Activated naive CD4-positive, alpha-beta T cell treated with anti-CD3 and anti-CD28 coated beads, Interleukin-2, amount 50 U/mL, for 72 hours (primary cell): ENCODE measurements at places on chromosomes 12 and 14. TPM values are rescaled to one million over a fixed set of nuclear protein-coding genes. Genes with fewer than 3 reads are reported as not detected.

DNA sequence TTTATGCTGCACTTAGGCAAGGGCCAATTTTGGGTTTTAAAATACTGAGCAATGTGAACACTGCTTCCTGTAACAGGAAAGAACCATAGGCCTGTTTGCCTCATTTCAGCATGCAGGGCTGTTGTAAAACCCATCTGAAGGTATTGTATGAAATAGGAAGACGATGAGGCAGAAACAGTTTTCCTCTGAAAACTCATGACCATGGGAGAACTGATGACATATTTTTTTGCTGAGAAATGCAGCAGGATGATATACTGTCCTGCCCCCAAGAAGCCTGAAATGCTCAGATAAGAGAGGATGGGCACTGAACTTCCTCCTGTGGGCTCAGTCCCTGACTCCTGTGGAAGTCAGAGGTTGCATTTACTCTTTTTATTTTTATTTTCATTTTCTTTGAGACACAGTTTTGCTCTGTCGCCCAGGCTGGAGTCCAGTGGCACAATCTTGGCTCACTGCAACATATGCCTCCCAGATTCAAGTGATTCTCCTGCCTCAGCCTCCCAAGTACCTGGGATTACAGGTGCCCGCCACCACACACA, 17.4 kb downstream of the PYGL start:
- no peak for DNase-seq

DNA sequence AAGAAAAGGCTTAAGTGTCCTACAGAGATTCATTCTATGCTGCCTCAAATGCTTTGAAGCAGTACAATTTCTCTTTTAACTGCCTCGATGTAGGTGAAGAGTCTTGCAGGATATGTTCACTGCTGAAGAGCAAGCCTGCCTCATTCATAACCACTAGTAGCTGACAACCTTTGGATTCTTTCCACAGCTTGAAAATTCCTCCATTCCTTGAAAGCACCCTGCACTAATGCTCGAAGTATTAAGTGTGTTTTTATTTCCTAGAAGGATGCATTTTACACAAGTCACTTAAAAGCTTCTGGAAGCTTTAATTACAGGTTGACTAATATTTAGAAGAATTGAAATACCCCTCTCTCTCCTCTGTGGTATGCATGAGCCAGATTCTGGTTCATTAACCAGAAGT, 429.4 kb downstream of the DIO2 start:
- no peak for DNase-seq

GRCh38 chr12:31035226-31035625, 38.4 kb upstream of the DDX11 start:
- no peak for DNase-seq

- DNase-seq, result no peak
These were observed 52.3 kb downstream of the PPP2R5C start for GRCh38 chr14:101813833-101814232.

- DNase-seq, result peak; percentile 76
These were observed 7.1 kb downstream of the RHOF start for GRCh38 chr12:121786440-121786825.

GRCh38 chr14:67513631-67514108, 19.4 kb upstream of the PLEKHH1 start:
- no peak for DNase-seq

DNA sequence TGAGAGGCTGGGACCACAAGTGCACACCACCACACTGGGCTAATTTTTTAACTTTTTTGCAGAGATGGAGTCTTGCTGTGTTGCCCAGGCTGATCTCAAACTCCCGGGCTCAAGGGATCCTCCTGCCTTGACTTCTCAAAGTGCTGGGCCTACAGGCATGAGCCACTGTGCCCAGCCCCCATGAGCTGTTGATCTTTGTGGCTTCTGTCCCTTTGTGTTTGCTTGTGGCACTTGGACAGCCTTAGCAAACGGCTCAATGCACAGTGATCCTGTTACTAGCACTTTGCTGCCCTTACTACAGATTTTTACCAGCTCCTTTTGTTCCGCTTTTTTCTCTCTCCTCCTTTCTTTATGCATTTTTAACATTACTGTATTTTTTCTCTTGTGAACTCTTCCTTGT, 25.3 kb upstream of the EVL start:
- no peak for DNase-seq

DNA sequence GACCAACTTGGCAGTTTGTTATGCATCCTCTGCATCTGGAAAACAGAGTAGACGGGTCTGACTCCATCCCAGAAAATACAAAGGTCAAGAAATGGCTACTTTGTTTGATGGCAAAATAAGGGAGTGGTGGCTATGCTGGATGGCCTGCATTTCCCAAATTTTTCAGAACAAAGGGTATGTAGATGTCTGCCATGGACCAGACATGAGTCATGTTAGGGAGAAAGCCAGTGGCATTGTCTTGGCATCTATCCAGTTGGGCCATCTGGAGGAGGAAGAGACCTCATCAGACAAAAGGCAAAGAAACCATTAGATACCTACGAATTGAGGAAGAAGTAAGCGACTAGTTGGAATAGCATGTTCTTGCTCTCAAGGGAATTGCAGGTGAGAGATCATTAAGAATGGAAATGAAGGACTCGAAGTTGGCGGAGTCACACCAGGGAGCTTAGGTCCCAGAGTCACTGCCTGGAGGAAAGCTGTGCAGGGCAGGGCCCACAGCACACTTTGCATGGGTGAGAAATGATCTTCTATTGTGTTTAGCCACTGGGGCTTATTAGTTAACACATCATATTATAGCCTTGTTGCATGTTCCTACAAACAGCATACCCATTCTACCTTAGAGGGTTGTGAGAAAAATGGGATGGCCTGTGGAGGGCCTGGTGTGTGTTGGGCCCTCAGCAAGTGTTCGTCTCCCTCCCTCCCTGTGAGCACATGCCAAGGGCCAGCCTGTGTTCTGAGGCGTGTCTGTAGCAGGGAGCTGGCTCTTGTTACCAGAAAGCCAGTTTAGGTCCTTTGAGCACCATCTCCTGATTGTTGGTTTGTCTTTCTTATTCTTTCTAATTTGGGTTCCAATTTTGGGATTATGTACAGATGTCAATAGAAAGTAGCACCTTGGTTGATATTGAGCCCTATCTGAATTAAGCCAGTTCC, 119.4 kb downstream of the KTN1 start:
- DNase-seq, result no peak

DNA sequence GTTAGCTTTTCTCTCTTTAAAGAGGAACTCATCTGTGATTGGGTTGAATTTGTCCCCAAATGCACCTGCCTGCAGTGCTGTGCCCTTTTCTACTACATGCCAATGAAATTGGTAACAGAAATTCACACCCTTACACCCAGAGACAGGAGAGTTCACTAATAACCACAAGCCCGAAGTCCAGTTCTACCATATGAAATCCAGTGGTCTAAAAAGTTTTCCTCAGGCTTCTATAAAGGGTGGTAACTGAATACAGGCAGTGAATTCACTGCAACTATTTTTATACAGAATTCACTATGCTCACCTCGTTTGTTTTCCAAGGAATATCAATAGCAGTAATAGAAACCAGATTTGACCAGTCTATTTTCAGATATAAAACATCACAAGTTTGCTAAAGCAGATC, 31.5 kb upstream of the SOS2 start:
- DNase-seq, result no peak

DNA sequence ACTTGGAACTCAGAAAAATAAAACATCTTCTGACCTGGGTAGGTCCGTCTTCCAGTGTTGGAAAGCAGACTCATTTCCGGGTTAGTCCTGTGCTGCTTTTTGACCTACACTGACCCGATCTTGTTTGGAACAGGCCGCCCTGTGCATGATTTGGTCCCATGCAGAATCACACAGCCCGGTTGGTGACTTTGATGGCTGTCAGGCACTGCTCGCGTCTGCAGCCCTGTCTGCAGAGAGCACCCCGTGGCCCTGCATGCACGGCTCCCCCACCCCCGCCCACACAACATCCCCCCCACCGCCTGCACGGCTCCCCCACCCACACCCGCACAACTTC, 31.6 kb downstream of the PACS2 start:
- DNase-seq, result no peak

DNA sequence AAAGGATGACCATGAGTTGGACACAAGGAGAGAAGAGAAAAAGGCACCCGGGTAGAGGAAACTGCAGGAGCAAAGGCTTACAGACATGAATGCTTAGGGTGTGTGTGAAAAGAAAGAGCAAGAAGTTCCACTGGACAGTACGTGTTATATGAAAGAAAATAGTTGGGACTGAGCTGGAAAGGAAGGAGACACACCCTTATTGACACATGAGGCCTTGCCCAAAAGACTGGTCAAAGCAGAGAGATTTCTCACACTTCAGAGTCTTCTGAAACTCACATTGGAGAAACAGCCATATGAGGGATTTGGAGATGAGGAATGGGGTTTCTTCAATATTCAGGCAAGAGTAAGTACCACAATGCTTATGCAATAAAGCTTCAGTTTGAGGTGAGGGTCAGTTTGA, 56.0 kb downstream of the TTC9 start:
- no peak for DNase-seq

GRCh38 chr12:51326698-51327439, 2.9 kb upstream of the BIN2 start:
- DNase-seq, result no peak

- no peak for DNase-seq
These were observed 719 bp upstream of the SRSF9 start for GRCh38 chr12:120470150-120470784.

DNA sequence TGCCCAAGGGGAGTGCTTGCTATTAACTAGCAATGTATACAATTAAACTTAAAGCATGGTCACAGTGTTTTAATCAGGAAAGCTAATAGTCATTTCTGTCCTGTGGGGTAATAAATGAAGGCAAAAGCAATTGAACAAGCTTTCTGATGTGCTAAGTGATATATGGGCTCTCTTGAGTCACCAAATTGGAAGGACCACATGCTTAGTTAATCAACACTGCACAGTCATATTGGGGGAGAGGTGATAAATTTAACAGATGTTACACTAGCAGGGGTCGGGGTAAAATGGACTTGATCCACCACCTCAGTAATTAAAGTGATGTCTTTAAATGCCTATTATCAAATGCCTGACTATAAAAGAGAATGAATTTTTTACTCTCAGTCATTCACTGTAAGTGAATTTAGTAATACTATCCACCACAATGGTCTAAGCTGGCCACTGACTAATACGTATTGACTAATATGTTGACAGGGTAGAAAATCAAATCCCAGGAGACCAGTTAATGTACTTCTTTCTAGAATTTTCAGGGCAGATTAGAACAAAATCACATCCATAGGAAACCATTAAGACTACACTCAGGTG, 736.3 kb downstream of the RPS29 start:
- DNase-seq, result no peak

DNA sequence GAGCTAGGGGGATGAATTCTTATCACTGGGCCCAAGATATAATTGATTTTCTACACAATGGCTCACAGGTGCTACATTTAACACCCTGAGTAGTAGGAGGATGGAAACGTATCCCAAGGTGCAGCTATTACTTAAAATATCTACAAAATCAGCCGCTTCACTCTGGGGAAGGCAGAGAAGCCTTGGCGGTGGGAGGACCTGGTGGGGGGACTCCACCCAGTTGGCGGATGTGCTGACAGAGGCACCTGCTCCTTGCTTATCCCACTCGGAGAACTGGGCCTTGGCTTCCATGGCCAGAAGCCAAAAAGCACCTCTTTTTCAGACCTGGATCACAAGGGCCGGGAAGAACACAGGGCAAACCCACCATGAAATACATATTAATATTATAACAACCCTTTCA, 106.3 kb downstream of the OTX2 start:
- DNase-seq, result no peak

DNA sequence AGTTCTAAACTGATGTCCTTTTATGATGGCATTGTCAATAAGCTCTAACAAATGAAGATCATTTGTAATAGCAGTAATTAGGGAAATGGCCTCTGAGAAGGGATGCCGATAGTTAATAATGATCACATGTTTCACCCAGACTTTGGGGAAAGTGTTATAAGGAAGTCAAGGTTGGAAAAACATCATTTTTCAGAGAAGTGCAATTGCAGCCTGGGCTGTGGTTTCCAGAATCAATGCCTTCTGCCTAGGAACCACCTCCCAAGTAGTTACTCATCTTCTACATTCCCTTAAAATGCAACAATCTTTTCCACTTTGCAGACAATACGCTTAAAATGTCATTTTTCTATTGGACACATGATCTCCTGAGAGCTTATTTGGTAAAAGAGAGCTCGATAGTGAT, 879 bp downstream of the EDDM3A start:
- DNase-seq, result no peak

DNA sequence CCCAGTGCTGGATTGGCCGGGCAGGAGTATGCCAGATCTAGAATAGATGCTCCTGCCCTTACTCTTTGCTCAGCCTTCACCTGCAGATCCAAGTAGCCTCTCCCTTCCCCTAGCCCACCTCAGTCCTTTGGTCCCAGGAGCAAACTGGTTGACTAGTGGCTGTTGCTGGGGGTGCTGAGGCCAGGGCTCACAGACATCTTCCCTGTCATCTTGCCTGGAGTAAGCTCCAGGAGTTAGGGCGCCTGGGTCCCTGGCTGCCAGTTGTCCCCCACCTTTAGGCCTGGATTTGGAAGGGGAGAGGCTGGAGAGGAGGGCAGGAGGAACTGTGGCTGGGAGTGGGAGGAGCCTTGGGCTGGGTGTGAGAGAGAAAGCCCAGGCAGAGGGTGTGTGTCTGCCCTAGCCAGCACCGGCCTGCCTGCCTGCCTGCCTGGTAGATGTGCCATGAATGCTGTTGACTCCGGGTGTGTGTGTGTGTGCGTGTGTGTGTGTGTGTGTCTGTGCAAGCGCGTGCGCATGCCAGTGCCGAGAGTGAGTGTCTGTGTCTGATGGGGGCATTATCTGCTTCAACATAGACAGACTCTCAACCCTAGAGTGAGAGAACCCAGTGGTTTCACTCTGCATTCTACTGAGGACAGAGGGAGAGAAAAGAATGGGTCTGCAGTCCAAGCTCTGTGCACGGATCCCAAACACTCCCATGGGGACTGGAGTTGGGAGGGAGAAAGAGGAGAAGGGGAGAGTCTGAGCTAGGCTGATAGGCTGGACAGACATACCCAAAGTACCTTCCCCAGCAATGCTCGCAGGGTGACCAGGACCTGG, 845 bp upstream of the RARG start:
- DNase-seq, result no peak

GRCh38 chr12:62516927-62517326, 50.3 kb downstream of the MON2 start:
- no peak for DNase-seq

GRCh38 chr12:96108321-96108720, 72.9 kb upstream of the LTA4H start:
- peak; percentile 15 for DNase-seq

- peak; percentile 64 for DNase-seq
These were observed 304.8 kb upstream of the OR4E1 start for GRCh38 chr14:21978184-21978998.

GRCh38 chr12:43131301-43131700, 420.7 kb downstream of the ADAMTS20 start:
- no peak for DNase-seq

- DNase-seq, result no peak
These were observed 66.6 kb downstream of the CLMN start for GRCh38 chr14:95253039-95253630.

GRCh38 chr12:51458635-51459034, 34.0 kb downstream of the SLC4A8 start:
- no peak for DNase-seq

GRCh38 chr14:95250140-95250769, 69.5 kb downstream of the CLMN start:
- DNase-seq, result no peak

GRCh38 chr12:67068204-67068731, 200.9 kb upstream of the CAND1 start:
- DNase-seq, result no peak

TBC1D30 gene
- total RNA-seq, result 0.27 TPM

DPY19L2 gene
- 3.8 TPM for total RNA-seq

TAS2R50 gene
- total RNA-seq, result 0.55 TPM

MANSC4 gene
- total RNA-seq, result not detected

ZDHHC22 gene
- not detected for total RNA-seq

LBHD2 gene
- not detected for total RNA-seq

GLT8D2 gene
- 0.16 TPM for total RNA-seq

POU6F1 gene
- total RNA-seq, result 14.9 TPM

ORMDL2 gene
- 35.2 TPM for total RNA-seq
